Left ventricle myocardium inferior (tissue), 1 donor: ENCODE measurements at places on chromosomes 1 and 21. TPM values are rescaled to one million over a fixed set of nuclear protein-coding genes. Genes with fewer than 3 reads are reported as not detected.
A peak's percentile ranks its signal among the peaks of the same experiment; 100 is the strongest.

Gene AUNIP
- total RNA-seq = not detected

Gene NDUFV3
- 52.0 TPM for total RNA-seq

Gene FRRS1
- total RNA-seq = 3.8 TPM

Gene PTPN14
- total RNA-seq = 32.5 TPM

Gene GCSAML
- 0.19 TPM for total RNA-seq

Gene SPRR4
- total RNA-seq = not detected

DNA sequence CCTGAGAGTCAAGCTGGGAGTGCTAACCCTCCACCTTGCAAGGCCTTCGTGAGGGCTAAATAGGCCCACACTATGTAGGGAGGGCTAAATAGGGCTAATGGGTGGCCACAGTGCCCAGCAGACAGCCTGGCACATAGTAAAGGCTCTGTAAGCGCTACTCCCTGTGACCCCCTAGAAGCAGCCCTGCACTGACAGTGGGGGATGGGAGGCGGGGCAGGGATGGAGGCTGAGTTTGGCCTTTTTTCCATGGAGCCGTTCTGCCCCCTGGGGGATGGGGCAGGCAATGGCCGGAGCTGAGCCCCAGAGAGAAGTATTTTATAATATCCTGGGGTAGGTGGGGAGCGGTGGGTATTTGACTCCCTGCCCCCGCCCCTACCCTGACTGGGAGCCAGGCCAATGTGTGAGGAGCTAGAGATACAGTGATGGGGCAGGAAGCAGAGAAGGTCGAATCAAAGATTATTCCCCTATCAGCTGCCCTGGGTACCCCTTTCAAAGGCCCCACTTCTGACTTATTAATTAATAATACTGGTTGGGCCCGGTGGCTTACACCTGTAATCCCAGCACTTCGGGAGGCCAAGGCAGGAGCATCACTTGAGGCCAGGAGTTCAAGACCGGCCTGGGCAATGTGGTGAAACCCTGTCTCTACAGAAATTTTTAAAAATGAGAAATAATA lies 42.3 kb downstream of the LACTBL1 start:
- peak; percentile 47 for DNase-seq

- DNase-seq = no peak
These were observed 511.6 kb downstream of the KIF26B start for GRCh38 chr1:245666412-245666811.

GRCh38 chr1:107153014-107153413 lies 12.2 kb downstream of the NTNG1 start:
- DNase-seq = no peak

GRCh38 chr1:64877151-64877550 lies 89.2 kb downstream of the JAK1 start:
- DNase-seq = no peak

- no peak for DNase-seq
These were observed 3.9 kb downstream of the POFUT2 start for GRCh38 chr21:45283611-45284455.

GRCh38 chr1:183910845-183911244 lies 105.9 kb downstream of the RGL1 start:
- no peak for DNase-seq

DNA sequence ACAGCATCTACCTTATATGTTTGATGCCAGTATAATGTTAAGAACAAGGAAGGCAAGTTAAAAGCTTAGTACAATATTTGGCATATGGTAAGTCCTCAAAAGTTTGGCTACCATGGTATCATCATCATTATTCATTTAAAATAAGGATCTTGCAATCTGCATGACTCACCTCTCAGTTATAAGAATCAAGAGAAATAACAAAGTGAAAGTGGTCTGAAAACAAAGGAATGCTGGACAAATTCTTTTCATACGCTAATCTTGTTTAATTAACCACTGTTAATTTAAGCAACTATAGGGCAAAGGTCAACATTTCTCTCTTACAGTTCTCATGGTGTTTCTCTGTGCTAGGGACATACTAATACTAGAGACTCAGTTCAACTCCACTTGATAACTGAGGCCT lies 13.0 kb upstream of the CLDN19 start:
- DNase-seq = no peak

DNA sequence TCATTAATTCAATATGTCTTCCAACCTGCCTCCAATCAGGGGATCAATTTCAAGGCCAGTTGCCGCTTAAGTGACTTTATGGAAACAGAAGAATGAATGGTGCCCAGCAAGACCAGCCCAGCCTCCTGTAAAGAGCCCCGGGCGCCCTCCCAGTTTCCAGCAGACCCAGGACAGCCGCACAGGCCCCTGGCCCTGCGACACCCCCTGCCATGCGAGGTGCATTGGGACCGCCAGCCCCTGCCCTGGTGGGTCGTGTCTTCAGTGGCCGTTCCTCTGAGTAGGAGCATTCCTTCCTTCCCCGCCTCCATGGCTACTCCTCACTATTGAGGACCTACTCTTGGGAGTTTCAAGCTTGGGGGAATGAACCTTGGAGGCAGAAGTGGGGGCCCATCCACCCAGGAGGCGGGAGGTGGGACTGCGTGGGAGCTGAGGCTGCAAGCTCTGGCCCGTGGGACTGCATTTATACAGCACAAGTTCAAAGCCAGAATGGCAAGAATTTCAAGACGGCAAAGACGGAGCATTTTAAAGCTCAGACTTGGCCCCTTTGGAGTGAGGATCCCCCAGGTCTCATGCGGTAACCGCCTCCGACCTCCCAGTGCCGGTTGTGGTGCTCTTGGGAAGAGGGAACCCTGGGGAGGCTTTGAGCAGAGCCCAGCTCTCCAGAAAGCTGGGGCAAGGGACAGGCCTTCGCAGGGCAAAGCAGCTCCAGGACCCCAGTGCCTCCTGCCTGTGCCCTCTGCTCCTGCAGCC lies 73.1 kb upstream of the ACTRT2 start:
- DNase-seq = no peak

GRCh38 chr1:110212169-110213142 lies 2.3 kb downstream of the KCNC4 start:
- no peak for DNase-seq

DNA sequence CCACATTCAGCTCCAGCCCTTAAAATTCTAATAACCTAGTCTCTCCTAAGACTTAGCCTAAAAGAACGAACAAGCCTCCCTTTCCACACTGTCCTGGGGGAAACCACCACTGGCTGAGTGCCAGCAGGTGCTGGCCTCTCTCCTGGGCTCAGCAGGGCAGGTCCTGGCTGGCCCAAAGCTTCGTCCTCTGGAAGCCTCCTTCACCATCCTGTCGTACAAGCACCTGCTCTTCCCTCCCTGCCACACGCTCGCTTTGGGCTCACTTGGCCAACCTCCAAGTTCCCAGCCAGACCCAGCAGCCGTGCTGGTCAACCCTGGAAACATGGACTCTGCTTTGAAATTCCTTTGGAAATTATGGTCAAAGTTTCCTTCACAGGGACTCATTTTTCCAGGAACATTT lies 58.2 kb upstream of the SLC25A33 start:
- no peak for DNase-seq

- peak; percentile 57 for DNase-seq
These were observed 20.1 kb downstream of the FAAP20 start for GRCh38 chr1:2174348-2175054.

GRCh38 chr1:193069748-193070385 lies 10.5 kb downstream of the RO60 start:
- DNase-seq = no peak

DNA sequence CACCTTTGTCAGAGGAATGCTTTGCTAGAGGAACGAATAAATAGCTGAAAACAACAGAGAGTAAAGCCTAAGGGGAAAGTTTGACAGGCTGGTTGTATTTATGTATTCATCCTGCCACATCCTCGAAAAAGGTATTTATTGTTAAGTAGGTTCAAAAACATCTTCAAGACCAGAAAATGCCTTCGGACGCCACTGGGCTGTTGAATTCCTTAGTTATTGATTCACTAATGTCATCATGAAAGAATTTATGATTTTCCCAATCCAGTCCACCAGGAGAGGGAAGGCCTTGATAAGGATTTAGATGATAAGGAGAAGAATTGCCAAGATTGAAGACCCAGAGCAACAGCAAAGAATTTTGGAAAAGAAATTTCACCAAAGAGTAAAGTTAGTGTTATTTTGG lies 35.2 kb upstream of the MAB21L3 start:
- DNase-seq = no peak

DNA sequence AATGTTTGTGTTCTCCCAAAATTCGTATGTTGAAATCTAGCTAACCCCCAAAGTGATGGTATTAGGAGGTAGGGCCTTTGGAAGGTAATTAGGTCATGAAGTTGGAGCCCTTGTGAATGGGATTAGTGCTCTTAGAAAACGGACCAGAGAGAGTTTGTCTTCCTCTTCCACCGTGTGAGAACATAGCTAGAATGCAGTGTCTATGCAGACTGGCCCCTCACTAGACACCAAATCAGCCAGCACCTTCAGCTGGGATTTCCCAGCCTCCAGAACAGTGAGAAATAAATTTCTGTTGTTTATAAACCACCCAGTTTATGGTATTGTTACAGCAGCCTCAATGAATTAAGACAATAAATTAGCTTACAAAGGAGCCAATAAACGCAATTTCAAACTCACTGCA lies 58.0 kb downstream of the KIAA0319L start:
- DNase-seq = no peak

DNA sequence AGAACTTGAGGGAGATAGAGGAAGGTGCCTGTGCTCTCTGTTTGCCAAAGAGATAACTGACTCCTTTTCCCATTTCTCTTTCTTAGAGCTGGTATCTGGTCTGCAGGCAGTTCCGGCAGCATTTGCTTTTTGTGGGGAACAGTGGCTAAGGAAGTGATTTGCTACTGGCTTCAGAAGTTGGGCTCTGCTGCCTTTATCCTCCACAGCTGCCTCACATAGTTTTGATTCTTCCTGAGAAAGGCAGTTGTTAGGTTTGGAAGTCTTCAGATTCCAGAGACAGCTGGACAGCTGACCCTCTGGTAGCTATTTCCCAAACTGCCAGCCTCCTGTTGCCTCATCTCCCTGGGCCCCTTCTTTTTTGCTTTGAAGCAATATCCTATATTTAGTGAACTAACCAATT lies 62.6 kb upstream of the MACF1 start:
- no peak for DNase-seq

DNA sequence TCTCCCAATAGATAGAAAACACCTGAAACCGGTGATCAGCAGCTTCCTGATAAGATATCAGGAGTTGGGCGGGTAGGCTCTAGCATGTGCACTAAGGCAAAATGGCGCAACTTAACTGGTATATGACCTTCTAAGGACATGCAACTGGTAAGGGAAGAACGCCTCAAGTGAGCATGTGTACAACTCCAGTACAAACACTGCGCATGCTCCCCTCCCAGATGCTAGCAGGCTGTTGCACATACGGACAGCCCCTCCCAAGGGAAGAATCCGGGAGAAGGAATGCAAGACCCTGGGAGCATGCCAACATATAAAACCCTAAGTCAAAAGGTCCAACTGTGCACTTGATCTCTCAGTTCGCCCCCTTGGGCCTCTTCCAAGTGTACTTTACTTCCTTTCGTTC lies 110.8 kb downstream of the TSEN15 start:
- peak; percentile 34 for DNase-seq

DNA sequence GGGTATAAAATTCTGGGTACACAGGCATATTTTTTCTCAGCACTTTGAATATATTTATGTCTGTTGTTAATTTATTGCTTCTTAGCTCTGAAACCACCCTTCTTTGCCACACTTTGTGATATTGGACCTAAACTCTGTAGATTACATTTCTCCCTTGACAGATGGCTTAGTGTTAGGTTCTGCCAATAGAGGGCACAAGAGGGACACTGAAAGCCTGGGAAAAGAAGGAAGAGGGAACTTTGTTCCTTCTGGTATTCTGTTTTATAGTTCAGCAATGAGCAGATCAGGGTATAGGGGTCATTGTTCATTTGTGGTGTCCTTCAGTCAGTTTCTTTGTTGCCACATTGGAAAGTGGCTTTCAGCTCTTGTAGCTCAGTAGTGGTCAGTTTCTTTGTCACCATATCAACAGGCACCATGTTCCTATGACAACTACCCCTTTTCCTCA lies 423.5 kb upstream of the PROX1 start:
- DNase-seq = no peak

DNA sequence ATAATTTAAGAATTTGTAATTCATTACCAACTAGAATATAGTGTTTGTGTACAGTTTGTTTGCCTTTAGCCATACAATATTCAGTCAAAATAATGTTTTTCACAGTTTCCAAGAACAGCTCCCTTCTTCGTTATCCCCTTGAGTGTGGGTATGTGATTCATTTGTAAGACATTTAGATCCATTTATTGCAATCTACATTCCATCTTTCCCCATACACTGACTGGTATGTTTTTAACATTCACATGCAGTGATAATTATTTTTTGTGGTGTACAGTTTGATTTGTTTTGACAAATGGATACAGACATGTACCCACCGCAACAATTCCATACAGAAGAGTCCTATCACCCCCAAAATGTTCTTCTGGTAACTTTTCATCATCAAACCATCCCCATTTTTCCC lies 589.1 kb upstream of the ADAMTS5 start:
- no peak for DNase-seq

DNA sequence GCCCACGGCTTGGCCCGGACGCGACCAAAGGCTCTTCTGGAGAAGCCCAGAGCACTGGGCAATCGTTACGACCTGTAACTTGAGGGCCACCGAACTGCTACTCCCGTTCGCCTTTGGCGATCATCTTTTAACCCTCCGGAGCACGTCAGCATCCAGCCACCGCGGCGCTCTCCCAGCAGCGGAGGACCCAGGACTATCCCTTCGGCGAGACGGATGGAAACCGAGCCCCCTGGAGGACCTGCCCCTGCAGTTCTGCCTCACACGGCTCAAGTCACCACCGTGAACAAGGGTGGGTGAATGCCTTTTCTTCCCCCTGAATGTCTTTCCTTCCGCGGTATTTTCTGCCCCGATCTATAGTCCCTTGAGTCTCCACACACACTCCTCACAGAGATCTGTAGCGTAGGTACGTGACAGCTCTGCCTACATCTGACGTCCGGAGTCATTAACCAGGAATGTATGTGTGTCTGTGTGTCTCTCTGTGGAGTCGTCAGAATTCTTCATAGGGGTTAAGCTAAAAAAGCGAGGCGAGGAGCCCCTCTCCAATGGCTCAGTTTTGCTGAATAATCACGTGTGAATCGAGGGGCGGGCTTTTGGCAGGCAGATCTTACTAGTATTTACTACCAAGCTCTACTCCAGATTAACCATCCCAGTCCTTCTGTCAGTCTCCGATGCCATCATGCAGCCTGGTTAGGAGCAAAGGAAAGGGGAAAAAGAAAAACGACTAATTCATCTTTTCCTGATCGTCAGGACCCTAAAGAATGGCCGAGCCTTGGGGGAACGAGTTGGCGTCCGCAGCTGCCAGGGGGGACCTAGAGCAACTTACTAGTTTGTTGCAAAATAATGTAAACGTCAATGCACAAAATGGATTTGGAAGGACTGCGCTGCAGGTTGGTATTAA lies at the start of gene CDKN2C:
TSS of gene CDKN2C (plus strand) at position 635 of the 898 bp plus-strand sequence. CDS start at position 759, 124 bp downstream.
- peak; percentile 75 for DNase-seq

DNA sequence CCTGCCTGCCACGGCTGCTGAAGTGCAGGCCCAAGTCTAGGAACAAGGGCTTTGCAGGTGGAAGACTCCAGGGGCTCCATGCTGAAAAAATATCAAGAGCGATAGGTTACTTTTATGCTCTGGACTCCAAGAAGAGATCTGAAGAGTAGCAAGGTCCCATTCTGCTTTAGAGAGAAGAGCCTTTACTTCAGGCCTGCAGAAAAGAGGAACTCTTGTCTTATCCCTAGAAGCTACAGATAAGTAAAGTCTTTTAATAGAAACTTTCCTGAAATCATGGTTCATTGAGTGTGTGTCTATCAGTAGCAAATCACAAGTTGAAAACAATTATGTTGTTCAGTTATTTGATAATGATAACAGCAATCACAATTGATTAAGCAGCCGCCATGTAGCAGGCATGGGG lies 113.3 kb downstream of the TNR start:
- DNase-seq = no peak
